ENCODE measurements at places on chromosomes 1 and 21.
A peak's percentile ranks its signal among the peaks of the same experiment; 100 is the strongest.

DNA sequence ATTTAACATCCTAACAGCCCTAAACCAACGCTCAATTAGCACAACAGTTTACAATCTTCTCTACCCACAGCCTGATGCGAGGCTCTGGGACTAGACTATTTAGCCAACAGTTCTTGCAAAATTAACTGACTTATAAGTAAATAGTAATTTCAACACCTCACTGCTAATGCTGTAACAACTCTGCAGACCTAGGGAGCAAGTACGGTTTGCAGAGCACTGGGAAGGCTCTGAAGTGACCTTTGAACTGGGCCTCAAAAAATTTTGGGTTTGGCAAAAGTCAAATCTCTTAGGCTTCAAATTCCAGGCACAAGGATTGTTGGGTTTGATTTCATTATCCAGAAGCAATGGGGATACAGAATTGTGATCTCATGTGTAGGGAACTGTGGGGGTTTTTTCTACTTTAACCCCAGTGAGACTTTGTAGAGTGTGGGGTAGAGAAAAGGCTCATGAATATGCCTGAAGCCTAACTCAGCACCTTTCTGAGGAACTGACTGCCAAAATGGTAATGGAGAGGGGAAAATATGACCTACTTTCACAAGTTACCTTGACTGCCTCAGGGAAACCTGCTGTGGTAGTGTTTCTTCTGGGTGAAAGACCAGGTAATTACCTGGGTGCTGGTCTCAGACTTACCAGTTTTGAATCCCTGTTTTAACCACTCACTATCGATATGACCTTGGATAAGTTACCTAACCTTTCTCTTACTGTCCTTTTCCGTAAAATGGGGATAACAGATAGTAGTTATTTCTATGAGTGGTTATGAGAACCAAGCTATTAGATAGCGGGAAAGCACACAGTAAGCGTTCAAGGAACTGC is 889 bp upstream of the TXLNA start:
- no peak for DNase-seq

DNA sequence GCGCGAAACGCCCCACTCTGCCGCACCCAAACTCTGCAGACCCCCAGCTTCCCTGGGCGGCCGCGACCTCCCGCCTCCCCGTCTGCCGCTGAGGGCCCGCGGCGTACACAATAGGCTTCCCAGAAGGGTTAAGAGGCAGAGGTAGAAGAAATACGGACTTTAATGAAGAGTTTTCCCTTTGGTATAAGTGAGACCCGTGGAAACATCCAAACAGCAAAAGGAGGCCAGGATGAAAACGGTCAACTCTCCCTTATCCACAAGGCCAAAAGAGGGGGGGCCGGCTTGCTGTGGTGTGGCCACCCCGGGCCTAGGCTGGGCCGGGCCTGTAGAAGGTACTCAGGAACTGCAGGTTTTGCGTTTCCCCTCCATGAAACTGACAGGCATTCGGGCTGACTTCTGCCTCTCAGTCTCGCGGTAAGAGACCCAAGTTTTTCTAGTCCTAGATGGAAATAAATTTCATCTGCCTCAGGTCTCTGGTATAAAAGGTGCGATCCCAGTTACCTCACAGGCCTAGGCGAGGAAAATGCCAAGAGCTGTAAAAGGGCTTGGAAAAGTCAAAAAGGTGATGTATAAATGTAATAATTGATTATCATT is 671 bp upstream of the PYGO2 start:
- no peak for DNase-seq

- DNase-seq, result no peak
These were observed 82.8 kb downstream of the UBIAD1 start for GRCh38 chr1:11355559-11356475.

GRCh38 chr1:234206651-234207284 is 166.5 kb upstream of the COA6 start:
- DNase-seq, result peak; percentile 31

DNA sequence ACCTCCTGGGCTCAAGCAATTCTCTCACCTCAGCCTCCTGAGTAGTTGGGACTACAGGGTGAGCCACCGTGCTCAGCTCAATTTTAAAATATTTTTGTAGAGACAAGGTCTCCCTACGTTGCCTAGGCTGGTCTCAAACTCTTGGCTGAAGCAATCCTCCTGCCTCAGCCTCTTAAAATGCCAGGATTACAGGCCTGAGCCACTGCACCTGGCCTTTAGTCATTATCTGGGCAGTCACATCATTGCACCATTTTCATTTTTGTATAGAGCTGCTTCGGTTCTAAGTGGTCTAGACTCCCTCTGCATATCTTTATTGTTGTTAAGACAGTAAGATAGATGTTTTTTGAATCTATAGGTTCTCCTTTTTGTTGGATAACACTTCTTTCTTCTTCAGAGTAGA is 39.9 kb downstream of the ATF3 start:
- DNase-seq, result no peak

- no peak for DNase-seq
These were observed 23.4 kb downstream of the PLEKHO1 start for GRCh38 chr1:150173141-150173585.
